ENCODE measurements at places on chromosomes 6 and 20. TPM values are rescaled to one million over a fixed set of nuclear protein-coding genes. Genes with fewer than 3 reads are reported as not detected.

GRCh38 chr6:39197521-39197920 lies 31.8 kb downstream of the KCNK5 start:
- no peak for DNase-seq

DNA sequence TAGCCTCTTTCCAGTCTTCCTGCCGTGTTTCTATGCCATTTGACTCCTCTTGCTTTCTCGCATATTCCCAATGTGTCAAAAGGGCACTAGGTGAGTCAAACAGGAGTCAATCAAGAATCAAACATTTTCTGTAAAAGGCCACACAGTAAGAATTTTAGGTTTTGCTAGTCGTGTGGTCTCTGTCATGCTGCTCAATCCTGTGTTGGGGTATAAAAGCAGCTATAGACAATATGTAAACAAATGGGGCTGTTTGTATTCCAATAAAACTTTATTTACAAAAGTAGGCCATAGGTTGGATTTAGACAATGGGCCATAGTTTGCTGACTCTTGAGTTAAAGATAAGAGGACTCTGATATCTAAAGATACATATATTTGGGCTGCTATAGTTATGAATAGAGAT lies 235.4 kb upstream of the BTBD3 start:
- no peak for DNase-seq

- no peak for DNase-seq
Observed at GRCh38 chr6:7684843-7685242, 41.1 kb upstream of the BMP6 start.

DNA sequence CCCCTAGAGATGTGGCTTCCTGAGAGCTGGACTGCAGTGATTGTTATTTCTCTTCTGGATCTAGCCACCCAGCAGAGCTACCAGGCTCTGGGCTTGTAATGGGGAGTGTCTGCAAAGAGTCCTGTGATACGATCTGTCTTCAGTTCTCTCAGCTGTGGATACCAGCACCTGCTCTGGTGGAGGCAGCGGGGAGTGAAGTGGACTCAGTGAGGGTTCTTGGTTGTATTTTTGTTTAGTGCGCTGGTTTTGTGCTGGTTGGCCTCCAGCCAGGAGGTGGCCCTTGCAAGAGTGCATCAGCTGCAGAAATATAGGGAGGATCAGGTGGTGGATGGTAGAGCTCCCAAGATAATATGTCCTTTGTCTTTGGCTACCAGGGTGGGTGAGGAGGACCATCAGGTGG lies 33.7 kb downstream of the PAX1 start:
- no peak for DNase-seq

The DUSP15 gene
- total RNA-seq, result 23.5 TPM

The FAXC gene
- total RNA-seq, result 5.3 TPM

The HSPA1L gene
- 2.2 TPM for total RNA-seq

DNA sequence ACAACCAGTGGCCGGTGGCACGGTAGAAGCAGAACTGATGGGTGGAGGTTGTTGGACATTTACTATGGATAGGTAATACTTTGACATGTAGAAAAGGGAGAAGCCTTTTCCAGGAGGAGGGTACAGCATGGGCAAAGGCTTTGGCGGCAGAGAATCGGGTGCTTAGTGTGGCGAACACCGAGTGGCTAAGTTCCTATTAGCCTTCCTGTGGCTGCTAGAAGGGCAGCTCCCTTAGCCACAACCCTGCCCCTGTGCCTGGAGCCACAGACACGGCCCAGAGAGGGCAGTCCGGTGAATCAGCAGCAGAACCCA lies 37.9 kb upstream of the TGM2 start:
- no peak for DNase-seq

GRCh38 chr20:10711903-10712451 lies 38.2 kb upstream of the JAG1 start:
- no peak for DNase-seq

DNA sequence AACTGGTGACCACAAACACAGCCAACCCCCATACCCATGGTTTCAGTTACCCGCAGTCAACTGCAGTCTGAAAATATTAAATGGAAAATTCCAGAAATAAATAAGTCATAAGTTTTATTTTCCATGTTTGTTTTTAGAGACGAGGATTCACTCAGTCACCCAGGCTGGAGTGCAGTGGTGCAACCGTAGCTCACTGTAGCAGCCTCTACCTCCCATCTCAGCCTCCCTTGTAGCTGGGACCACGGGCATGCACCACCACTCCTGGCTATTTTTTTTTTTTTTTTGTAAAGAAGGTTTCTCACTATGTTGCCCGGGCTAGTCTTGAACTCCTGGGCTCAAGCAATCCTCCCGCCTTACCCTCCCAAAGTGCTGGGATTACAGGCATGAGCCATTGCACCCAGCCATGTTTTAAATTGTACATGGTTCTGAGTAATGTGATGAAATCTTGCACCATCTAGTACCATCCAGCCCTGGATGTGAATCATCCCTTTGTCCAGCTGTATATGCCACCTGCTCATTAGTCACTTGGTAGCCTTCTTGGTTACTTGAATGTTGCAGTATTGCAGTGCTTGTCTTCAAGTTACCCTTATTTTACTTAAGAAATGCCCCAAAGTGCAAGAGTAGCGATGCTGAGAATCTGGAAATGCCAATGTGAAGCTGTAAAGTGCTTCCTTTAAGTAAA lies 14.5 kb downstream of the CSNK2A1 start:
- DNase-seq, result no peak

DNA sequence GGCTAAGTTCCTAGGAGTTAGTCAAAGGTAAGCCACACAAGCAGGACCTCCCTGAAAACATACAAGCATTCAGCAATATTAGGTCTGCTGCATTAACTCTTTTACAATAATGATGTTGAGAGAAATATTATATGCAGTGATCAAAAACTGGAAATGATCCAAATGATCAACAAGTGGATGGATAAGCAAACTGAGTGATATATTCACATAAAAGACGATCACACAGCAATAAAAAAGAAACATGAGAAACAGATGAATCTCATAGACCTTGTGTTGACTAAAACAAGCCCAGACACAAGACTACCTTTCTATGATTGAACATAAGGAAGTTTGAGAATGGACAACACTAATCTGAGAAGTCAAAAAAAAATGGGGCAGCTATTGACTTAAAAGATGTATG lies 39.9 kb downstream of the LMBRD1 start:
- DNase-seq, result no peak

All from hepatocyte (in vitro differentiated cells).